Bronchus fibroblast of lung (primary cell): ENCODE measurements at places on chromosomes 2 and 18. TPM values are rescaled to one million over a fixed set of nuclear protein-coding genes. Genes with fewer than 3 reads are reported as not detected.

Gene RAPGEF4
- total RNA-seq: 0.17 and 1.8 TPM in 2 replicates

Gene BUB1
- total RNA-seq: 56.5 and 59.0 TPM in 2 replicates

Gene RMDN2
- total RNA-seq: 2.4 and 2.5 TPM in 2 replicates

Gene FSHR
- not detected in 2 replicates for total RNA-seq

Gene CXCR1
- total RNA-seq: not detected in 2 replicates

Gene ATP6V1C2
- not detected in 2 replicates for total RNA-seq

Gene TGFA
- not detected in 2 replicates for total RNA-seq

Gene COMMD1
- 55.4 and 56.7 TPM in 2 replicates for total RNA-seq

Gene NT5C1B
- not detected in 2 replicates for total RNA-seq

Gene GREB1
- total RNA-seq: 0.17 and 0.30 TPM in 2 replicates

Gene RAB6C
- total RNA-seq: not detected in 2 replicates

Gene SMYD1
- total RNA-seq: not detected in 2 replicates

Gene EHD3
- 22.7 and 22.9 TPM in 2 replicates for total RNA-seq

Gene YES1
- total RNA-seq: 103 and 111 TPM in 2 replicates

Gene RAB17
- total RNA-seq: under 0.01 and 0.67 TPM in 2 replicates

Gene DYSF
- total RNA-seq: under 0.01 TPM in 1 of 2 replicates, not detected in the other

Gene L3MBTL4
- under 0.01 TPM in 2 replicates for total RNA-seq

Gene SGPP2
- total RNA-seq: 0.17 TPM in 1 of 2 replicates, not detected in the other
